ENCODE measurements at places on chromosomes 7 and 10. TPM values are rescaled to one million over a fixed set of nuclear protein-coding genes. Genes with fewer than 3 reads are reported as not detected.

- peak; percentile 52 for DNase-seq
Measured at GRCh38 chr7:1175967-1176851, 16.2 kb upstream of the ZFAND2A start.

GRCh38 chr7:94698275-94698674 is 42.3 kb upstream of the SGCE start:
- DNase-seq, result peak; percentile 70

GRCh38 chr7:90579181-90579688 is 16.9 kb upstream of the CDK14 start:
- no peak for DNase-seq

GRCh38 chr7:136012238-136012637 is 35.1 kb upstream of the MTPN start:
- no peak for DNase-seq

DNA sequence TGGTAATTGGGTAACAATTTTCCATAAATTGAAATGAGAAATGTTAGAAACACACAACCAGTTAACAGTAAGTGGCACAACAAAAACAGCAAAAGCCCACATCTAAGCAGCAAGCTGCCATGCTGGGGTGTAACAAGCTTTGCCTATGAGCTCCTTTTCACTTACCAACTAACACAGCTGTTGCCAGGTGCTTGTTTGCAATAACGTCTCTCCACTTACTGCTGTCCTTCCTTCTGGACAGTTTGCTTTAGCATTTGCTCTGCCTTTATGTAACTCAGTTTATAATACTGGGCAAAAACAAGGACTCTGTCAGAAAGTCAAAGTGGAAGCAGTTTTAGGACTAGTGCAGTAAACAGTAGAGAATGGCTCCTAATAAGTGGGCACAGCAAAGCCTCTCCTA is 740.9 kb downstream of the POM121L12 start:
- DNase-seq, result no peak

GRCh38 chr10:122841569-122841968 is 4.1 kb downstream of the CUZD1 start:
- no peak for DNase-seq

GRCh38 chr7:26567266-26567665 is 275.6 kb downstream of the SNX10 start:
- DNase-seq, result no peak

DNA sequence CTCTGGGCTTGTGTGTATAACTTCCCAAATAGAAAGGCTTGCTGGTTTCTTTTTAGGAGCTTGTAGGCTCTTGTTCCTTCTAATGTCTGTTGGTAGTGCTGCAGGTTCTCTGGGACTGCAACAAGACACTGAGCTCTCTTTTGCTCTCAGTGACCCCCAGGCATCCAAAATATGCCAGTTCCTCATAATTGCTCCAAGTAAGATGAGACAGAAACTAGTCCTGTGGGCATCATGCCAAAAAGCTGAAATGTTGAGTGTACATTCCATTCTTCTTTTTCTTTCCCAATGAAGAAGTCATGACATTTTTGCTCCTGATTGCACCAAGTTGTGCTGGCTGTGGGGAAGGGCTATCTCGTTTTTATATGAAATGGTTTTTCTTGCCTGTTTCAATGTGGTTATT is 7.1 kb upstream of the BTBD16 start:
- DNase-seq, result no peak

RARRES2 gene
- 48.0 TPM for polyA plus RNA-seq

SFRP4 gene
- polyA plus RNA-seq, result 34.1 TPM

LBX1 gene
- polyA plus RNA-seq, result 3.1 TPM

MACC1 gene
- 0.09 TPM for polyA plus RNA-seq

ABCB1 gene
- 0.39 TPM for polyA plus RNA-seq

LIPF gene
- polyA plus RNA-seq, result not detected

SLK gene
- 26.1 TPM for polyA plus RNA-seq
